ENCODE measurements at places on chromosomes 1 and 21.

DNA sequence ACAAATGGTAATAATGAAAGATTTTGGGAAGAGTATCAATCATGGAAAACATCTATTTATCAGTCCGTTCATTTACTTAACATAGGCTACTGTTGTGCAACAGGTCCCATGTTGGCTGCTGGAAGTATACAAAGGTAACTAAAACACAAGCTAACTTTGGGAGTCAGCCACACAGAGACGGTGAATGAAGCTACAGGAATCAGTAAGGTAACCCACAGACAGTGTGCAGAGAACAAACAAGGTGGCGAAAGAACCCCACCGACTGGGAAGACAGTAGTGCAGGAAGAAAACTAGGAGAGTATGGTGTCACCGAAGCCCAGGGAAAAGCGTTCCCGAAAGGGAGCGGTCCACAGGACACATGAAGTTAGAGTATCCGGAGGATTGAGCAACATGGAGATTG is 342.3 kb downstream of the SMYD3 start:
- no peak for DNase-seq

DNA sequence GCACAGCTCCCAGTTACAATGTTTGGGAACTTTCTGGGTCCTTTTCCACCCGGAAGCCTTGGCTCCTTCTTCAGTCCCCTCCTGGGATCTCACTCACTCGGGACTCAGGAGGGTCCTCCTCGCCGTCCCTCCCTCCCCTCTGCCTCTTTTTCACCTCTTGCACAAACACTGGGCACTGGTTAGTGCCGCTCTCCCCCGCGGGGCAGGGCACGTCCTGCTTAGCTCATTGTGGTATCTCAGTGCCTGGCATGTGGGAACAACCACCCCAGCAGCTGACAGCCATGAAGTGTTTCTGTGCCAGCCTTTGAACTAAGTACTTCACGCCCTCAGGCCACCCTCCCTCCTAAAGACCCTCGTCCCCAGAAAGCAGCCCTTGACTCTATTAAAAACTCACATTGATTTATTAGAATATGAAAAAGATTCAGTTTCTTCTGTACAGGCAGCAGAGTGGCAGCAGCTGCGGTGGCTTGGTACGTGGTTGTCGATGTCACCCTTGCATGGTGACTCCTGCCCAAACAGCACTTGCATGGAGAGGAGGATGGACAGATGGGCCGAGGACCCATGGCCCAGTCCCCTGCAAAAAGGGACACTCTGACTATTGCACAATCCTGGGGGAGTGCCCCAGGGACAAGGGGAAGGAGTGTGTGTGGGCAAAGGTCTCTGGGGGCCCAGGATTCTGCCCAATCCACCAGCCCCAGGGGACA is 56.3 kb downstream of the SLC9A1 start:
- no peak for DNase-seq

DNA sequence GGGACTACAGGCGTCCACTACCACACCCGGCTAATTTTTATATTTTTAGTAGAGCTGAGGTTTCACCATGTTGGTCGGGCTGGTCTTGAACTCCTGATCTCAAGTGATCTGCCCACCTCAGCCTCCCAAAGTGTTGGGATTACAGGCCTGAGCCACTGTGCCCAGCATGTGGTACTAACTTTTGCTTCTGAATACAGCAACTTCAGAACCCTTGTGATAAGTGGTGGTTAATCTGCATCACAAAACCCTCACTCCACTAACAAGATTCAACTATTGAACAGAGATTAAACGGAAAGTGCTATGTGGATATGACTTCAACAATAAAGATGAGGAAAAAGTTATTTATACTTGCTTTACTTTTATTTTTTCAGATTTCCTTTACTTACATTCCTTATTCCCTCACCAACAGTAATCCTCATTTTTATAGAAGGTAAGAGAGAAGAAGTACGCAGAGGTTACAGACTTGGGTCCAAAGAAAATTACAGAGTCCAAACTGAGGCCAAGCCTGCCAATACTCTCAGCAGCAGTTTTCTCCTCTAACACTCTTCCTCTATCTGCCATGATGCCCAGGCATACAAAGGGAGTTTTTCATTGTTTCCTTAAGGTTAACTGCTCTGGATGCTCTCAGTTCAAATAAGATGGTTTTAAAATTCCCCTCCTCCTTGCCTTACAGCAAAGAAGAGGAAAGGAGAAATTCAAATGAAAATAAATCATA is 44.3 kb downstream of the SLC16A1 start:
- no peak for DNase-seq

GRCh38 chr1:35319988-35320713 is 51.6 kb downstream of the ZMYM4 start:
- no peak for DNase-seq

- DNase-seq = no peak
Measured at GRCh38 chr1:165773324-165773965, 4.8 kb upstream of the TMCO1 start.

DNA sequence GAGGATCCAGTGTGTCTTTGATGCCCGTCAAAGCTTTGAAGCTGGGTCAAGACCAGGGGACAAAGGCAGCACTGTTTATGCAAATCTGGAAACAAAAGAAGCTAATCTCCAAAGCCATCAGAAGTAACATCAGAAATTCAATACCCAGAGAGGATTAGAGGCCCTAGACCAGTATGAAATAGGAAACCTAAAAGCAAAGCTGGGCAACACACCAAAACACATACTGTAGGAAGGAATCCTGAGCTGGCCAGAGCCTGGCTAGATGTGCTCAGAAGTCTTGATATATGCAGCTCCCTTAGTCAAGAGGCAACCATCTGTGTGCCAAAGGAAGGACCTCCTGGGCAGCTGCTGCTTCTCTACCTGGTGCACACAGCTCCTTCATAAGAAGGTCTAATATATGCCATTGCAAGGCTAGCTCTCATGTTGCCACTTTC is 12.3 kb downstream of the COLGALT2 start:
- no peak for DNase-seq

Data from NCI-H1105 (cell line).